ENCODE measurements at places on chromosomes 4 and X.

DNA sequence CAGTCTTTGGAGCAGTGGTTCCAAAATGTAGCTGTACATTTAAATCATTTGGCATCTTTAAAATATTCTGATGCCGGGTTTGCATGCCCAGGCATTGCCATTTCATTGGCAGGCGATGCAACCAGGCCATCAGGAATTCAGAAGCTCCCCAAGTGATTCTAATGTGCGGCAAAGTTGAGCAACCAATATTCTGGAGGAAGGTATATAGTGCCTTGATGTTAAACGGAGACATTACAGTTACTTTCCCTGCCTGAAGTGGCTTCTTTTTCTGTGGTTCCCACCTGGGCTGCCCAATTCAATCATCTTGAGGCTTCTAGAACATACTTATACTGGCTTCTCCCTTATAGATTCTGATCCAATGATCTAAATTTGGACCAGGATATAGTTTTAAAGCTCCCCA lies 68.7 kb upstream of the PGM2 start:
- DNase-seq: no peak

DNA sequence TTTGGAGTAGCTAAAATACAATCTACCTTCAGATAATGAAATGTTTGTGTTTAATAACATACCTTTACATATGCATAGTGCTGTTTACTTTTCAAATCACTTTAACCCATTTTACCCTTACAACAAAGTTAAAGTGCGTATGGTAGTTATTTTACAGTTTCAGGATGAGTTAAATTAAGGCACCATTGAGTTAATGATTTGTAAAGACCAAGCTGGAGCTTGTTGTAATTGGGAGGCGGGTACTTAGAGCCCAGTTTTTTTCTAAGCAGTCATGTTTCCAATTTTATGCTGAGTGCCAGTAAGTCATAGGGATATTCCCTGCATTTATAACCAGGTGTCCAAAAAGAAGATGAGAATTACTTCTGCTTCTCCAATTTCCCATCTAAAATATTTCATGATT lies 84.2 kb upstream of the NRK start:
- DNase-seq: no peak

DNA sequence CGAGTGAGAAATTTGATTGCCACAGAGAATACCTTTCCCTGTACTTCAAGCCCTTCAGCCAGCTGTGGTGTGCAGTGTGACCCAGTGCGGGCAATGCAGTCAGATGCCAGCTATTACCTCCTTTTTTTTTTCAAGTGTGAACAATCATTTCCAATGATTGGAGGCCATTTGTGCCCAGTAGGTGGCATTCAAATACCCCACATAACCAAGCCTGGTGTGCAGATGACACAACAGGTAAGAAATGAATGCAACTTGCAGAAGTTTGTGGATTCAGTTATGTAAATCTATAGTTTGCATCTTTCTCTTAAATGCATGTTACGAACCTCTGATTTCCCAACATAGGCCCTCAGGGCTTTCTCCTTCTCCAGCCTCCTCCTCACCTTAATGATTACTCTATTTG lies 98.0 kb downstream of the CLCN4 start:
- no peak for DNase-seq

DNA sequence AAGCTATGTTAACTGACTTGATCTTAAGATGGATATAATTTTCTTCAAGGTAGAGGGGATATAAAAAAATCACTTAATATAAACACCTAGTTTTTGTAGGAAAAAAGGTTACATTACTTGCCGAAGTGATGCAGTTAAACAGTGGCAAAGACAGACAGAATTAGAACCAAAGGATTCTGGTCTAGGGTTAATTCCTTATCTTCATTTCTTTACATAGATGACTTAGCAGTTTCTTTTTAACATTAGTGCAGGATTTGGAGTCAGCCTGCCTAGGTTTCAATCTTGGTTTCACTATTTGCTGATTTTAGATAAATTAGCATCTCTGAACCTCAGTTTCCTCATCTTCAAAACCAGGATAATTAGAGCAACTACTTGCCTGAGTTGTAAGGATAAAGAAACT lies 14.3 kb downstream of the ZAR1 start:
- no peak for DNase-seq

- no peak for DNase-seq
Observed at GRCh38 chr4:159017323-159018026, 85.4 kb upstream of the RAPGEF2 start.

- no peak for DNase-seq
Observed at GRCh38 chr4:80340036-80340435, 4.5 kb downstream of the CFAP299 start.

DNA sequence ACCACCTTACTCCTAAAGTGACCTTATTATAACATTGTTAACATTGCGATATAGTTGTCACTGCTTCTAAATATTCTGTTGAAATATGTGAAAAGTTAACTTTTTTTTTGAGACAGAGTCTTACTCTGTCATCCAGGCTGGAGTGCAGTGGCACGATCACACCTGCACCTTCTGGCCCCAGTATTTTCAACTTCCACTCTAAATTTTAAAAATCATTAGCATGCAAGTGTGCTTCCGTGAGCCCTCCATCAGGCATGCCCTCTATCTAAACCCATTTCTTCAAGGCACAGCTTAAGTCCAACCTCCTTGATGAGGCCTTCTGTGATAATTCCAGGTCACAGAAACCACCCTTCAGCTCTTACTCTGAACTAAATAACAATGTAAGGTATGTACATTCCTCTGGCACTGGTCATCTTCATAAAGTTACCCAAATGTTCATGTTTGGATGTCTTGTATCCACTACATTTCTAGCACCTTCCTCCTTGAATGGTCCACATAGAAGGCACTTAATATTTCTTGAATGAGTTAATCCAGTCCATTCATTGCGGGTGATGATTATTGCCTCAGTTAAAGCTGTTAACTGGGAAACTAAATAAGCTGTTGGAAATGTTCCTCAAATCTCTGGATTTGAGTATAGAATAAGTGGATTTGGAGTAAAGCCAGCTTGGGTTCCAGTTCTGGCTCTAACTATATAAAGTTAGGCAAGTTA lies 38.6 kb upstream of the TMEM131L start:
- DNase-seq: no peak

GRCh38 chr4:152945639-152946038 lies 9.5 kb downstream of the FHDC1 start:
- no peak for DNase-seq

DNA sequence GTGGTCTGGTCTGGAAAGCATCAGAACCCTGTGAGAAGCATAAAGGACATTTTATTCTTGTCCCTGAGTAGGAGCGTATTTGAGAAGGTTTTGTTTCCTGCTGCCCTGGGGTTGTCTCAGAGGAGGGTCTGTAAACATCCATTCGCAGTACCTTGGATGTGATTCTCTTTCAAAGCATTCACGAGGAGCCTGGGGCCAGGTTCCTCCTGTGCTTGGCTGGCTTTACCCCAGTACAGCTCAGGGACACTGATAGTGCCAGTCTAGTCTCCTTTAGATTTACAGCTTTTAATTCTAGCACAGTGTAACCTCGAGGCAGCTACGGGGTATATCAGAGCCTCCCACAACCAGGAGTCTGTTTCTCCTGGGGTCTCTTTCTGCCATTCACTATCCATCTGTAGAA lies 2.7 kb downstream of the CLRN2 start:
- DNase-seq: no peak

- DNase-seq: no peak
Observed at GRCh38 chr4:39348371-39349315, 17.5 kb downstream of the RFC1 start.

DNA sequence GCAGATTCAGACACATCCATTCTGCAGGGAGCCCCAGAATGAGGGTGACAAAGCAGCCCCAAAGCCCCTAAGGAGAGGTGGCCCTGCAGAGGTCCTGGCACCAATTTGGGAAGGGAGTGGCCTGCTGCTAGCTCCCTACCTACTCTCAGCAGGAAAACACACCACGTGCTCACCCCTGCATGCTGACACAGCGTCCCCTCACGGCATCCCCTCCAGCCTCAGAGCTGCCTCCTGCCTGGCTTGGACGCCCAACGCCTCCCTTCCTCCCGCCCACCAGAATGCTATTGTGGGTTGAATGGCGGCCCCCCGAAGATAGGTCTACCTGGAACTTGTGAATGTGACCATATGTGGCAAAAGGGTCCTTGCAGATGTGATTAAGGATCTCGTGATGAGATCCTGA lies 28.8 kb downstream of the ZFYVE28 start:
- no peak for DNase-seq

DNA sequence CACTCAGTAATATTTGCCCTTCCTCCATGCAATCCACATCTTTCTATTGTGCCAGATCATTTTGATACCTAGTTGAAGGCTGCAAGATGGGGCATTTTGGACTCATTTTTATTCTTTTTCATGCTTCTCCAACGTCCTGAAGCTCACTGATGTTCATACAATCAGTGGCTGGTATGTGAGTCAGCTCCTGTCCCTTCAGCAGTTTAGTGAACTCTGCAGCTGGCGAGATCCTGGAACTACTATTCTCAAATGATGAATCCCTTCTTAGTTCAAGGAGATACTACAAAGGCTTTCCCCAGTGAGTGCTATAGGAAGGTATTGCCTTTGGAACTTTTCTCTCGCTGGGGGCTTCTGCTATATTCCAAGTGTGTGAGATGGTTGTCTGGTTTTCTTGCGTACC lies 9.6 kb upstream of the CCDC149 start:
- no peak for DNase-seq

DNA sequence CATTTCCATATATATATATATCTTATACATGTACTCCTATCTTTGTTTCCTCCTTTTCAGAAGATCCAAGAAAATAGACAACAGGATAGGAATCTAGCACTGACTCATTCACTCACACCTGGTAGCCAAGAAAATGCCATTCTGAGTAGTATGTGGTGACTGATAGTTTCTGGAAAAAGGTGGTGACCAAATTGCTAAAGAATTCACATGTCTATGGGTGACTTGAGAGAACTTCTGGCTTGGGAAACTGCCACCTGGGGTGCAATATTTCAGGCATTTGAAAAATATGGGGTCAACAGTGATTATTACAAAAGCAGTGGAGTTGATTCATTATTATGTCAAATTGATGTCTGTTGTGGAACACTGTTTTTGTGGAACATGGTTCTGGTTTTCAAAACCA lies 605.1 kb downstream of the PCDH18 start:
- DNase-seq: no peak

DNA sequence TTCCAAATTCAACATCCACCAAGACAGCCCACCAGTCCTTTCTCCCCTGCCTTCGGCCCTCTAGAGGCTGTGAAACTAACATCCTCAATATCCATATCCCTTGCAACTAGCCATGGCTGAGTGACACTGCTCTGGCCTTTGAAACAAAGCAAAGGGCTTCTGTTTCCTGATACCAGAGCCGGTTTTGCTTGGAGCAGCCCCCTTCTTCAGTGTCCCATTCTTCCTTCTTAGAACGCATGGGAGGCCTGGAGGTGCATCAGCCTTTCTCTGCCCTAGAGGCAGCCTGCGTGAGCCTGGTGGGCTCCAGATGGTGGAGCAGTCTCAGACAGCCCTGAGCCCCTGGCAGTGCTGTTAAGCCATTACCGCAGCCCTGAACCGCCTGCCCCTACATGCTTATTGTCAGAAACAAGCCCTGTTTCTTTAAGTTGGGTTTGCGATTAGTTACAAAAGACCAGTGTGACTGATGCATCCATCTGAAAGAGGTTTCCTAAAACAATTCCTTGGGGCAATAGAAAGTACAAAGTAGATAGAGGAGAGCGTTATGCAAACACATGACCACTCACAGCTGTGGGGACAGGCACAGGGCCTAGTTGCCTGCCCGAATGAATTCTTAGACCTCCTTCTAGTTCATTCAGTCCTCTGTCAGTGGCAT lies 74.1 kb downstream of the EVC start:
- DNase-seq: no peak

DNA sequence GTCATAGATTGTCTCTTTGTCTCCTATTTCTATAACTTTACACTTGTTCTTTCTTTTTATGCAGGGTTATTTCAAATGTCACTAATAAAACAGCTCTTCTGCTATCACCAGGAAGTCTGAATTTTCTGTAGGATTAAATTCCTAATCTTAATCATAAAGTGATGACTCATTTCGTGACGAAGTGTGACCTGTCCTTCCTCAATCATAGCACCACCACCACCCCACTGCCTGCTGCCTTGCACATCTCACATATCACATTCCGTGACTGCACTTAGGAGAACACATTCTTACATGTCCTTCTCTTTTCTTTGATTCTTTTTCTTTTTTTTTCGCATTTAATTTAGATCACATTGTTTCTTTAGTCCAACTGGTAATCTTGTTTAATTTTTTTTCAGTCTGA lies 57.7 kb upstream of the UGT2B7 start:
- DNase-seq: no peak

- no peak for DNase-seq
Observed at GRCh38 chr4:110400086-110400485, 75.9 kb upstream of the ENPEP start.
